ENCODE measurements at places on chromosomes 11 and 22.

GRCh38 chr11:2265396-2265795 is 5.0 kb downstream of the ASCL2 start:
- DNase-seq = no peak

DNA sequence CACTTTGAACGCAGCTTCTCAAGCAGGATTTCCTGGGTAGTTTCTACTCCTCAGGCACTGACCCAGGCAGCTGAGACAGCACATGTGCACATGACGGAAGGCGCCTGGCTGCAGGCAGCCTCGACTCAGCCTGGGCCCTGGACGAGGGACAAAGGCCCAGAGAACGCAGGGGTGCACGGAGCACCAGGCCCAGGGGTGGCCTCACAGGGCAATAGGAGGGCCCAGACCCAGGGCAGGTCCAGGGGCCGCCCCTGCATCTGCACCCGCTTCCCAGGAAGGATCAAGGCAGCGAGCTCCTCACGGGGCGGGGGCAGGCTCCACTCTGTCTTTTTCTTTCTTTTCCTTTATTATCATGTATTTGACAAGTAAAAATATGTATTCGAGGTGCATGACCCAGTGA is 208.4 kb downstream of the BRD1 start:
- DNase-seq = no peak

DNA sequence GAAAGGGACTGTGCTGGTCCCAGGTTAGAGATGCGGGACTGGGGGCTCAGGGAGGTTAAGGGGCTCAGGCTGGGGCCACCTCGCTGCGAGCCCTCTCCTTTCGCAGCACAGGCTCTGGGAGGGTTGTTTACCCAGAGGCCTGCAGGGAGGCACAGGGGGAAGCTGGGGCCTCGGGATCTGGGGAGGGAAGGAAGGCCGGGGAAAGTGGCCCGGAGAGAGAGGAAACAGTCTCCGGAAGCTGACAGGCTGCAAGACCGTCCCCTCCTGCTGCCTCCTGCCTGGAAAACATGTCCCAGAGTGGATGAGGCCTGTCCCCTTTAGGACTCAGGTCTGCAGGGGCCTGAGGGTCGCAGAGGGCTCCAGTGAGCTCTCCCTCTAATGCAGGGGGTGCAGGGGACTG is 45.4 kb downstream of the MYO7A start:
- no peak for DNase-seq

- no peak for DNase-seq
Observed at GRCh38 chr11:63490551-63491239, at the start of gene PLAAT5. PLAAT5 (minus strand) TSS chr11:63491167; CDS start chr11:63491034, 133 bp downstream.

DNA sequence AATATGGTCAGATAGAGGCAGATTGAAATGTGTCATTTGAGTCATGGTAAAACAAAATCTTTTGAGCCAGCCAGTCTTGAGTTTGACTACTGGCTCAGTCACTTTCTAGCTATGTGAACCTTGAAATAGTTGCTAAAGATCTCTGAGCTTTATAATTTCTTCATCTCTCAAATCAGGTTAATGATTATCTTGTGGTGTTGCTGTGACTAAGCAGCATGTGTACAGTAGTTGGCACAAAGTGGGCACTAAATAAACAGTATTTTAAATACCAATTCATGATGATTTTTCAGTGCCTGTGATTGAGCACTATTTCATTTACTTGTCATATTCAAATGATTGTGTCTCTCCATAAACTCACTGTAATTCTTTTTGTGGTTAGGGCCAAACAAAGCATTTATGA is 70.8 kb downstream of the RAB38 start:
- DNase-seq = no peak

- DNase-seq = no peak
Observed at GRCh38 chr11:80843266-80843974, 1402.6 kb upstream of the TENM4 start.

DNA sequence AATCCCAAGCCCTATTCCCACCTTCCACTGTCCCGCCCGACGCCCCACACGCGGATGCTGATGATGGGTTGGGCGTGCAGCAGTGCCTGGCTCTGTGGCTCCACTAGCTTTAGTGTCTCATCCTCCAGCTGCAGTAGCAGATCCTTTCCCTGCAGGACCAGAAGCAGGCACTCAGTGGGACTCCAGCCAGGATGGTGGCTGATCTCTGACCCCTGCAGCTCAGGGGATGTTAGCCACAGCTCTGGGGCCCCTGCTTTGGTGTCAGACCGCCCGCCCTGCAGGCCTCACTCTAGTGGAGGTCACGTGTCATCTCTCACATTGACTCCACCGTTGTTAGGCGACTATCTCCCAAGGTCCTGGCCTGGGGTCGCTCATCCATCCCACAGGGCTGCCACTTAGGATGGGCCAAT is 11.8 kb downstream of the SMPD1 start:
- DNase-seq = no peak
